Activated naive CD8-positive, alpha-beta T cell treated with anti-CD3 and anti-CD28 coated beads, Interleukin-2, amount 10 ng/mL, durations not matched to agents 7 days and 5 days (primary cell): ENCODE measurements at places on chromosomes 3 and 15. TPM values are rescaled to one million over a fixed set of nuclear protein-coding genes. Genes with fewer than 3 reads are reported as not detected.

GRCh38 chr3:197002701-197003454 is 26.7 kb downstream of the MELTF start:
- no peaks in the 10 kb centered on the region for H3K36me3 ChIP-seq
- H3K27me3 ChIP-seq: peaks cover 1% of the 10 kb centered on the region
- H3K4me1 ChIP-seq: peaks cover 9% of the 10 kb centered on the region
- H3K4me3 ChIP-seq: no peak overlapping the region
- no peak overlapping the region for H3K27ac ChIP-seq

DNA sequence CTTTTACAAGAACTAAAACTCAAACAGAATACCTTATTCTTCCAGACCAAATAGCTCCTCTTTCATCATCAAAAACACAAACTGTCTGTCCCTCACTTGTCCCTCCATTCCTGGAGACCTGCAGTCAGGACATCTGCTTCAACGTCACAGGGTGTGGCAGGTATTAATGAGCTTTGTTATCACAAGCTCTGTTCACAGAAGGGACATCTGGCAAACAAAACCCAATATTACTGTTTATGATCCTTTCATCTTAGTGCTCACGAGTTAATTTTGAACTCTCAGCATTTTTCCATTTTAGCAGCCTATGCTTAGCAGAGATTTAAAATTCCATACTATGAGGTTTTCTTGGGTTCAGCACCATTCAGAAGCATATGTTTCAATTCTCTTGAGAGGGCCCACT is 32.9 kb downstream of the AP3S2 start:
- H3K4me1 ChIP-seq: peaks cover 10% of the 10 kb centered on the region
- H3K4me3 ChIP-seq: no peak overlapping the region
- no peak for DNase-seq

DNA sequence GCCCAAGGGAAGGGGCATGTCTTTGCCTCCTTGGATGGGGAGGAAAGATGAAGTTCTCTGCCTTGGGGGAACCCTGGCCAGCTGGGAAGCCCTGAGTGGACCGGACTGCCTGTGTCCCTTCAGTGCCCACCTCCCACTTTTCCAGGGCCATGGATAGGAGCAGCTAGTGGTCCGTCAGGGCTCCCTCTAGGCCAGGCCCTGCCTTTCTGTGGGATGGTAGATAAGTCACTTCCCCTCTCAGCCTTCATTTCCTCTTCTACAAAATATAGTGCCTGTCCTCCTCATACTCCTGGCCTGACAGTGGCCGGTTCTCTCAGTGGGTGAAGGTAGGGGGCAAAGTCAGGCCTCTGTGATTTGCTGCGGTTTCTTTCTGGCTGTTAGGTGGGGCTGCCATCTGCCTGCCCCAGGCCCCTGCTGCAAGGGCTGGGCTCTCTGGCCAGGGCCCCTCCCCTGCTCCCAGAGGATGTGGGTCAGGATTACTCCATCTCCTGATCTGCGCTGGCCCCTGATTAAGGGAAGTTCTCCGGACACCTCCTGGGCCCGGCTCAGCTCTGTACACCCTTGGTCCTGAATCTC is 1.4 kb downstream of the PLEKHO2 start:
- peaks cover 54% of the 10 kb centered on the region for H3K4me1 ChIP-seq
- peak; percentile 40 for DNase-seq
- no peaks in the 10 kb centered on the region for H3K27me3 ChIP-seq
- H3K27ac ChIP-seq: peak overlapping the region; percentile 89

DNA sequence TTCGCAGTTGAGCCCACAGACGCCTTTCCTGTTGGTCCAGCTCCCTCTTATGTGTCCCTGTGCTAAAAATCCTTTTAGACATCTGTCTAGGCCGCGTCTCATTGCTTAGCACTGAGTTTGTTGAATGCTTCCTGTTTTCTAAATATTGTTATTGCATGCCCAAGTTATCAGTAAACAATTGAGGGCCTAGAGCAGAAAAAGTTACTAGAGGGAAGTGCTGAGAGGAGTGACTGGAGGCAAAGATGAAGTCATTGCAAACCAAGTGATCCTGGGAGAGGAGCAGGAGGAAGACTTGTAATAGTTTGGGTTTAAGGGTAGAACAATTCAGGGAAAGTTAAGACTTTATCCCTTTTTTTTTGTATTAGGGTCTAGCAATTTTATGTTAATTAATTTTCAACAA is 88.1 kb downstream of the DCUN1D1 start:
- DNase-seq: no peak
- H3K4me1 ChIP-seq: peaks cover 4% of the 10 kb centered on the region
- H3K27ac ChIP-seq: peak overlapping the region; percentile 1
- no peaks in the 10 kb centered on the region for H3K27me3 ChIP-seq

DNA sequence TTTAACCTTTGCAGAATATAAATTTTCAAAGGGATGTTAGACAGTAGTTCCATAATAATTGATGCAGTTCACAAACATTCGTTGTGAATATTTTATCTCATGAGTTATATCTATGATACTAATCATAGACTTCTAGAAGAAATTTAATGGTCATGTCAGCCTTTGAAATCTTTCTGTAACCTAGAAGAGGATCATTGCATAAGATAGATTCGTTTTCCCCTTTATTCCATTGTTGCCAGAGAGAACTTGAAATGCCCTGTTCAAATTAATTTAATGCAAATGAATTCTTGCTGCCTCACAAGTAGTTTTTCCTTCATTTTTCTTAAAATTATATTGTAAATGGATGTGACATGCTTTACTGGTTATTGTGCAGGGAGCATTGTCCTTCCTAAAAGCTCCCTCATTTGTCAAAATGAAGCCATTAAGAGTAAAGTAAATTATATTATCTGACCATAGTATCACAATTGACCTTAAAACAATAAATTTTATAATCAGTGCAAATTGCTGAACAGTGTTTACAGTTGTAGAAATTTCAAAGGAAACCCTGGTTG is 128.5 kb upstream of the ZNF717 start:
- no peak for DNase-seq
- H3K4me1 ChIP-seq: no peaks in the 10 kb centered on the region
- no peaks in the 10 kb centered on the region for H3K36me3 ChIP-seq
- no peak overlapping the region for H3K4me3 ChIP-seq
- no peaks in the 10 kb centered on the region for H3K27me3 ChIP-seq
- H3K27ac ChIP-seq: no peak overlapping the region

GRCh38 chr3:151638555-151639417 is 94.9 kb upstream of the AADACL2 start:
- no peak for DNase-seq
- H3K27me3 ChIP-seq: peaks cover 3% of the 10 kb centered on the region
- H3K36me3 ChIP-seq: no peaks in the 10 kb centered on the region

- H3K36me3 ChIP-seq: no peaks in the 10 kb centered on the region
- H3K4me3 ChIP-seq: no peak overlapping the region
- H3K27me3 ChIP-seq: no peaks in the 10 kb centered on the region
- no peak overlapping the region for H3K27ac ChIP-seq
Observed at GRCh38 chr3:120673116-120673515, 8.9 kb downstream of the HGD start.

- no peak overlapping the region for H3K4me3 ChIP-seq
- H3K27me3 ChIP-seq: peaks cover 4% of the 10 kb centered on the region
- no peak for DNase-seq
- H3K36me3 ChIP-seq: no peaks in the 10 kb centered on the region
Observed at GRCh38 chr3:12730506-12731242, 28.4 kb downstream of the TMEM40 start.

- no peak for DNase-seq
- H3K27me3 ChIP-seq: peaks cover 18% of the 10 kb centered on the region
- H3K4me3 ChIP-seq: no peak overlapping the region
- H3K4me1 ChIP-seq: no peaks in the 10 kb centered on the region
Observed at GRCh38 chr3:129958755-129959154, 15.8 kb upstream of the TRH start.

DNA sequence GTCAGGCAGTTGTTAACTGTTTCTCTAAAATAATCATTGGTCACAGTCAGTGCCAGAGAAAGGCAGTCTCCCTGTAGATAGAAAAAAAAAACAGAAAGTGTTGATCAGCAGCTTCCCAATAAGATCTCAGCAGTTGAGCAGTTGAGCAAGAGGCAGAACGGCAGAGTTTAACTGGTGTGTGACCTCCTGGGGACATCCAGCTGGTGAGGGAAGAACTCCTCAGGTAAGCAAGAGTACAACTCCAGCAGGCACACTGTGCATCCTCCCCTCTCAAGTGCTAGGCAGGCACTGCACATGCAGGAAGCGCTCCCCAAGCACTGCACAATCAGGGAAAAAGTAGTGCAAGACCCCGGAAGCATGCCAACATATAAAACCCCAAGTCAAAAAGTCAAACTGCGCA is 1287.2 kb downstream of the NSUN3 start:
- no peaks in the 10 kb centered on the region for H3K36me3 ChIP-seq
- no peak overlapping the region for H3K27ac ChIP-seq
- no peak for DNase-seq
- no peaks in the 10 kb centered on the region for H3K27me3 ChIP-seq
- H3K4me1 ChIP-seq: no peaks in the 10 kb centered on the region

GRCh38 chr15:27401471-27401870 is 430.5 kb downstream of the GABRG3 start:
- no peaks in the 10 kb centered on the region for H3K36me3 ChIP-seq
- H3K27ac ChIP-seq: no peak overlapping the region
- no peaks in the 10 kb centered on the region for H3K27me3 ChIP-seq
- H3K4me1 ChIP-seq: no peaks in the 10 kb centered on the region

The SI gene
- total RNA-seq: not detected

The TMEM207 gene
- total RNA-seq: not detected

The GOLGA6L10 gene
- 4.2 TPM for total RNA-seq
